ENCODE measurements at places on chromosomes 5 and 9. TPM values are rescaled to one million over a fixed set of nuclear protein-coding genes. Genes with fewer than 3 reads are reported as not detected.

DNA sequence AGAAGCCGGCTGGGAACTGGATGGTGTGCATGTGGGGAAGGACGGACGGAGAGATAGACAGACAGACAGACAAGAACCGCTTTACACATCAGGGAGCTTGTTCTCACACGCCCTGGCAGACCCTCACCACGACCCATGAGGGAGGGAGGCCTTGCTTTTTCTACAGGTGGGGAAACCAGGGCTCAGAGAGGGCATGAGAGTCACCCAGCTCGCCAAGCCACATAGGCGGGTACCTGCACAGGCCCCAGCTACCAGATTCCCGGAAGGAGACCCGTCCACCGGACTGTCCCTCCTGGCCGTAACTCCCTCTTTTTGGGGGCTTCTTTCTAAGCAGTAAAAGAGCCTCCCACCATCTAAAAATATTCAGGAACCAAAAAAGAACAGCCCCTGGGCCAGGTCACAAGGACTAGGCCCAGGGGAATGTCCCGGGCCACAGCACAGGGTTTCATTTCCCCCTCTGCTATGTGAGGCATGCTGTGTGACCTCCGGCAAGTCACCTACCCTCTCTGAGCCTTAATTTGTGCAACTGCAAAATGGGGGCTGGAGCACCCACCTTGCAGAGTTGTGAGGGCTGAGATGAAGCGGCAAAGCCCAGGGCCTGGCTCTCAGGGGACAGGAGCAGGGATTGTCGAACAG, 84.4 kb upstream of the SARDH start:
- no peaks in the 10 kb centered on the region for H3K36me3 ChIP-seq
- no peaks in the 10 kb centered on the region for H3K27me3 ChIP-seq
- DNase-seq: no peak

The TEK gene
- total RNA-seq: 9.5 TPM

GRCh38 chr5:63963080-63963735, 963 bp upstream of the HTR1A start:
- no peaks in the 10 kb centered on the region for H3K4me1 ChIP-seq
- no peaks in the 10 kb centered on the region for H3K36me3 ChIP-seq
- H3K27me3 ChIP-seq: peaks cover 33% of the 10 kb centered on the region
- H3K27ac ChIP-seq: no peak overlapping the region

DNA sequence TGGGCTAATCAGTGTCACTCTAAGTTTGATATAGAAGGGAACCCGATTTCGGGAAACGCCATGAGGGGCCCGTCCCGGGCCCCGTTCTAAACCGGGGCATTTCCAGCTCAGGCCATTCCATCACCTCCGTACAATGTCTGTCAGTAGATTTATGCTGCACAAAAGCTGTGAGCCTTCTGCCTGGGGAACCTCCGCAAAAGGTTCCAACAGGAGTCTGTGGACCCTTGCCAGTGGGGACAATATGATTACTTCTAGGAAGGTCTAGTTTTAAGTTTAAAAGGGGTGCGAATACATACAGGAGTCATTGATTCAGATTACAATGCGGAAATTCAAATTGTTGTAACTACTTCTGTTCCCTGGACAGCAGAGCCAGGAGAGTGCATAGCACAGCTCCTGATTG, 57.6 kb downstream of the RAPGEF1 start:
- no peaks in the 10 kb centered on the region for H3K27me3 ChIP-seq
- no peaks in the 10 kb centered on the region for H3K36me3 ChIP-seq
- H3K27ac ChIP-seq: peak overlapping the region; percentile 26
- no peak overlapping the region for H3K4me3 ChIP-seq

GRCh38 chr5:8560776-8561175, 691.8 kb downstream of the MTRR start:
- H3K4me3 ChIP-seq: no peak overlapping the region
- H3K4me1 ChIP-seq: no peaks in the 10 kb centered on the region
- no peak for DNase-seq
- H3K36me3 ChIP-seq: no peaks in the 10 kb centered on the region
- H3K27me3 ChIP-seq: no peaks in the 10 kb centered on the region

DNA sequence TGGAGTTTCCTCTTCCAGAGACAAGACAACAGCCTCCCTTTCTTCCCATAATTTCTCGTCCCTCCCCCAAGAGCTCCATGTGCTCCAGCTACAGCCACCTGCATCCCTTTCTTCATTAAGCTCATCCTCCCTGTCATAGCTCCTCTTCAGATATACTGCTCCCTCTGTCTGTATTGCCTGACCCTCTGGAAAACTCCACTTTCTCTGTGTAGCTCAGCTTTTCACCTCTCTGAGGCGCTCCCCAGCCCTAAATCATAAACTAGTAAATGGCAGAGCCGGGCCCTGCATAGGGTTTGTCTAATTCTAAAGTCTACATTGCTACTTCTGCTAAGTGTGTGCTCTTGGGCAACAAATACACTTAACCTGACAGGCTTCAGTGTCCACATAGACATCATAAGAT, 8.8 kb upstream of the PLIN2 start:
- H3K27ac ChIP-seq: no peak overlapping the region
- no peak for DNase-seq
- H3K36me3 ChIP-seq: no peaks in the 10 kb centered on the region
- no peaks in the 10 kb centered on the region for H3K4me1 ChIP-seq

DNA sequence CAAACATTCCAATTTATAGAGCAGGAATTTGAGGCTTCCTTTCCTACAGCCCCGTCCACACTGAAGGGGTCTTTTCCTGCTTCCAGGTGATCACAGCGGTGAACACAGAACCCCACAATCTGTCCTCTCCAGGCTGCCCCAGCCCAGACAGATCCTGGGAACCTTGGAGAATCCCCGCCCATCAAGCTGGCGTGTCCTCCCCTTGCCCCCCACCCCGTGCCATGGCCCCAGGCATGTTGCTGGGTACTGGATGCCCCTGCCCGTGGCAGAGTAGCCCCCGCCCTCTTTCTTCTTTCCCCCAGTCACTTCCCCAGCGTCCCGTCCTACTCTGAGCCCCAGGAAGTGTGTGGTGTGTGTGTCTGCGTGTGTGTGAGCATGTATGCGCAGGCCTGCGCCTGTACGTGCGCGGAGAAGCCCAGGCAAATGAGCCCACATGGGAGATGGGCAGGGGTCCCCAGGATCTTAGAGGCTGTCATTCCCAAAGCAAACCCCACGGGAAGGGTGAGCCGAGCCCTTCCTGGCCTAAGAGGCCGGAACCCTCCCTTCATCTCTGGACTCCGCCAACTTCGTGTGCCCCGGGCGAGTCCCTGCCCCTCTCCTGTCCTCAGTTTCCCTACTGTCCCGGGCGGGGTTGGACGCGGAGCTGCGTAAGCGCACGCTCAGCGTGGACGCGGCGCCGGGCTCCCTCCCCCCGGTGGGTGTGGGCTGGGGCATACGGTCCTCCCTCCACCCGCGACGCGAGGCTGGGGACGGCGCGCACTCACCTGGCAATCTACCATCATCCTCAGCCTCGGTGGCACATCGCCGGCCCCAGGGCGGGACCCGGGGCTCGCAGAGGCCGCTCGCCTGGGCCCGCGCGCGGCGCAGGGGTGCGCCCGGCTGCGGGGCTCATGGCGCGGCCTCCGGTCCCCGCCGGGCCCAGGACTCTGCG, 15.2 kb downstream of the GBGT1 start:
- no peaks in the 10 kb centered on the region for H3K36me3 ChIP-seq
- peak overlapping the region; percentile 89 for H3K27ac ChIP-seq
- H3K4me1 ChIP-seq: peaks cover 33% of the 10 kb centered on the region
- no peaks in the 10 kb centered on the region for H3K27me3 ChIP-seq
- H3K4me3 ChIP-seq: peak overlapping the region; percentile 63
- peak; percentile 88 for DNase-seq

The PLCXD3 gene
- 1.6 TPM for total RNA-seq

DNA sequence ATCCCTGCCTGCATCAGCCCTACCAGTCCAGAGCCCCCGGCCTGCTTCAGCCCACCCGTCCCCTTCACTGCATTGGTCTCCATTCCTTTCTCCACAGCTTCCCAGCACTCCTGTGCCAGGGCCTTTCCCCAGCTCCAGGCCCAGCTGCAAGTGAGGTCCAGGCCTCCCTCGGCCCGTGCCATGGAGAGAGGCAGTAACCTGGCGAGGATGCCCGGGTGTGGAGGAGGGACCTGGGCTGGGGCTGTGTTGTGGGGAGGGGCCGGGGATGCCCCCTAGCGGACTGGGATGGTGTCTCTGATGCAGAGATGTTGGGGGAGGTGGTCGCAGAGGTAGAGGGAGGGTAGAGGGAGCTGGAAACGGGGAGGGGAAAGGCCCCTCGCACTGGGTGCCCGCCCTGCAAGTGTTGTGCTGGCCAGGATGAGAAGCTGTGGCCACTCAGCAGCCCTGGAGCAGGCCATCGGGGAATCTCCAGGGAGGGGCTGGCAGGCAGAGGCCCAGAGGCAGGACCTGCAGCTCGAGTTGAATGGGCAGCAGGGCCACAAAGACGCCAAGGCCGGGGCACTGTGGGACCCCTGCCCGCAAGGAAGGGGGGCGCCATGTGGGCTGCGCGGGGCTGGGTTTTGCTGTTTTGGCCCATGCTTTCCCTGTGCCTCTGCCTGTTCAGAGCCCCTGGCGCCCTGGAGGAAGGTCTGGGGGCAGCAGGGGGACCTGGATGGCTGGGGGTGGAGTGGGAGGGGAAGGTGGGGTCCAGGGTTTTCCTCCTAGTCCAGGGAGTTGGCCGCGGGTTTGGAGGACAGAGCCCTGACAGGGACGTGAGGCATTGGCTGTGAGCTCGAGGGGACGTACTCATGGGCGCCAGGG, 26.0 kb upstream of the NKD2 start:
- peaks cover 53% of the 10 kb centered on the region for H3K4me1 ChIP-seq
- H3K27ac ChIP-seq: no peak overlapping the region
- no peaks in the 10 kb centered on the region for H3K27me3 ChIP-seq
- no peaks in the 10 kb centered on the region for H3K36me3 ChIP-seq
- no peak overlapping the region for H3K4me3 ChIP-seq

GRCh38 chr9:112112519-112112918, 62.6 kb downstream of the SUSD1 start:
- no peak overlapping the region for H3K27ac ChIP-seq
- H3K4me3 ChIP-seq: no peak overlapping the region
- no peaks in the 10 kb centered on the region for H3K27me3 ChIP-seq
- no peak for DNase-seq
- H3K36me3 ChIP-seq: no peaks in the 10 kb centered on the region
- H3K4me1 ChIP-seq: no peaks in the 10 kb centered on the region

- H3K36me3 ChIP-seq: no peaks in the 10 kb centered on the region
- no peaks in the 10 kb centered on the region for H3K27me3 ChIP-seq
- H3K4me1 ChIP-seq: no peaks in the 10 kb centered on the region
- no peak overlapping the region for H3K4me3 ChIP-seq
- no peak overlapping the region for H3K27ac ChIP-seq
Observed at GRCh38 chr9:22423566-22423965, 23.1 kb upstream of the DMRTA1 start.

DNA sequence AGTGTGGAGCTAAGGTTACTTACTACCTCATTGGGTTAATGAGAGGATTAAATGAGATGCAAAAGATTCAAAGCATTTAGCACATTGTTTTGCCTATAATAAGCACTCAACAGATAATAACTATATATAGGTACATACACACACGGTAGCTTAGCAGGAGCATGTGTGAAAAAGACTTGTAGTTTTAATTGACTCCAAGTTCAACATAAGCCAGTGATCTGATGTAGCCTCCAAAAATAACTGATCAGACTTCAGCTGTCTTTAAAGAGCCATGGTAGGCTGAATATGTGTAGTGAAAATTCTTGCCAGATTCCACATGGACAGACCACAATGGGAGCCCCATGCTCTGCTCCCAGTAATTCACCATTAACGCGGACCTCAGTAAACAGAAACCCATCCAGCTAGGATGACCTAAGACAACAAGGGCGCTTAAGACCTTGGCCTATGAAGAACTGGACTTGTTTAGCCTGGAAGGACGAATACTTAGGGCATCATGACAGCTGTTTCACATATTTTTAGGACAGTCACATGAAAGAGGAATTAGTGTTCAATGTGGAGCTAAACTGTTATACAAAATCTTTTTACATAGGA, 115.1 kb upstream of the ZNF366 start:
- DNase-seq: no peak
- no peaks in the 10 kb centered on the region for H3K36me3 ChIP-seq
- H3K4me3 ChIP-seq: no peak overlapping the region

- peak overlapping the region; percentile 38 for H3K4me3 ChIP-seq
Observed at GRCh38 chr9:109780453-109781033, 545 bp downstream of the PALM2AKAP2 start.

DNA sequence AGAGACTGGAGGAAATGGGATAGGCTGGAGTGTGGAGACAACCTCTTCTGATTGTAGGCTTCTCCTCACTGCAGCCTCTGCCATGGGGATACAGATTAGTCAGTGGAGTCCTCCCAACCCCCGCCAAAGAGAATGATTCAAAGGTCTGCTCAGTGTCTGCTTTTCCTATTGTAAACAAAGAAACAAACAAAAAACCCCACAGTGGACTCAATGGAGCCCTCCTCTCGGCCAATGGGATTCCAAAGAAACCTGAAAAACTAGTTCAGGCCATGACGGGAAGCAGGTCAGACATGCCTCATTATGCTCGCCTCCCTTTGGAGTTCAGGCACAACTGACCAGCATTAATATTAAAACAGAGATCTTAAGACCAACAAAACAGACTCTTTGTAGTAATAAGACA, 85.8 kb downstream of the SEC61B start:
- H3K4me1 ChIP-seq: no peaks in the 10 kb centered on the region
- no peak overlapping the region for H3K27ac ChIP-seq
- H3K27me3 ChIP-seq: no peaks in the 10 kb centered on the region
- no peak overlapping the region for H3K4me3 ChIP-seq
- no peak for DNase-seq

The KIAA1958 gene
- 5.2 TPM for total RNA-seq

DNA sequence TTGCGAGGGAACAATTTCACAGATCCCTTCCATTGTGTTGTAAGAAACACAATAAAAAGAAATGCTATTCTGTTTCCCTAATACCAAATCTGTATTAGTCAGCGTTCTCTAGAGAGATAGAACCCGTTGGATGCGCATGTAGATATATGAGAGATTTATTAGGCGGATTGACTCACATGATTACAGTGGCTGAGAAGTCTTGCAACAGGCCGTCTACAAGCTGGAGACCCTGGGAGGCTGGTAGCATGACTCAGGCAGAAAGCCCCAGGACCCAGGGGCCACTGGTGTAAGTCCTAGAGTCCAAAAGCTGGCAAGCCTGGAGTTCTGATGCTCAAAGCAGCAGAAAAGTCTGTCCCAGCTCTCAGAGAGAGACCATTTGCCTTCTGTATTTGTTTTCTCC, 18.4 kb upstream of the IL17B start:
- DNase-seq: peak; percentile 82
- H3K27ac ChIP-seq: peak overlapping the region; percentile 33
- no peaks in the 10 kb centered on the region for H3K36me3 ChIP-seq
- peaks cover 29% of the 10 kb centered on the region for H3K4me1 ChIP-seq
- no peaks in the 10 kb centered on the region for H3K27me3 ChIP-seq

The C9orf43 gene
- total RNA-seq: 0.55 TPM

GRCh38 chr5:5141625-5142525, 1.7 kb downstream of the ADAMTS16 start:
- H3K27ac ChIP-seq: no peak overlapping the region
- peaks cover 13% of the 10 kb centered on the region for H3K27me3 ChIP-seq
- no peaks in the 10 kb centered on the region for H3K36me3 ChIP-seq
- H3K4me1 ChIP-seq: peaks cover 20% of the 10 kb centered on the region

The HMGCS1 gene
- total RNA-seq: 16.9 TPM

Measured in sigmoid colon (tissue), 7 donors.